ENCODE measurements at places on chromosomes 6 and 20. TPM values are rescaled to one million over a fixed set of nuclear protein-coding genes. Genes with fewer than 3 reads are reported as not detected.

The PGC gene
- polyA plus RNA-seq = not detected

The ARFGEF3 gene
- 0.51 TPM for polyA plus RNA-seq

The TFAP2A gene
- 18.8 TPM for polyA plus RNA-seq

The FNDC1 gene
- not detected for polyA plus RNA-seq

The OR2H1 gene
- polyA plus RNA-seq = not detected

The HDAC2 gene
- 120 TPM for polyA plus RNA-seq

The MYB gene
- polyA plus RNA-seq = 0.18 TPM

The MMP24 gene
- polyA plus RNA-seq = 0.11 TPM
